Substantia nigra (tissue), 51 donors: ENCODE measurements at places on chromosomes 12 and 14.

DNA sequence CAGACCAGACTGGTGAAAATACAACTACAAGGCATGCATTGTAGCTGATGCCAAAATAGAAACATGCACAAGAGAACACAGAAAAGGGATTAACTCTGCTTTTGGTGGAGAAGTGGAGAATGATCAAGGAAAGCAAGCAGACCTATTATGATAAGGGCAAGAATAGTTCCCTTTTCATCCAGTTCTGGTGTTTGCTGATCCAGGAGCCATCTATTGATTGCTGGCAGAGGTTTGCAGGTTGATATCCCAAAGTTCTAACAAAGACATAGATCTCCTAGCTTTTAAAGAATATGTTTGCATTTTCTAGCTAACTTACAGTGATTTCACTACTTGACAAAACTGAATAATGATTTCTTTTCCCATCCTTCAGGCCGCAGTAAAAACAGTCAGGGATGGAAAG lies 166.2 kb upstream of the CDKN3 start:
- DNase-seq = no peak

DNA sequence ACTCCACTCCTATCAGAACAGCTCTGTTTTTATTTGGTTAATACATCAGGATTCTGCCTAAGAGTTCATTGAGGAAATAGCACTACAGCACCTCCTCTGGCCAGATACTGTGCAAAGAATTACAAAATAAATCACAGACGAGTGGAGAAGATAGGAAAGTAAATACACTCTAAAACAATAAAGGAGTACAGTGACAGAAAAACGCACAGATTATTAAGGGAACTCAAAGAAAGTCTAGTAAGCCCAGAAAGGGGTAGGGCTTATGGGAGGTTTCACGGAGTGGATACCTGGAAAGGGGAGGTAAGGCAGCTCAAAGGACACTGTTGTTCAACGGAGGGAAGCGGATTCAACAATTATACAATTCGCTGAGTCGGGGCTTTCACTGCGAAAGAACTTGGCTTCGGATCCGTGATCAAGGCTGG lies 5.5 kb downstream of the OR10AD1 start:
- no peak for DNase-seq

DNA sequence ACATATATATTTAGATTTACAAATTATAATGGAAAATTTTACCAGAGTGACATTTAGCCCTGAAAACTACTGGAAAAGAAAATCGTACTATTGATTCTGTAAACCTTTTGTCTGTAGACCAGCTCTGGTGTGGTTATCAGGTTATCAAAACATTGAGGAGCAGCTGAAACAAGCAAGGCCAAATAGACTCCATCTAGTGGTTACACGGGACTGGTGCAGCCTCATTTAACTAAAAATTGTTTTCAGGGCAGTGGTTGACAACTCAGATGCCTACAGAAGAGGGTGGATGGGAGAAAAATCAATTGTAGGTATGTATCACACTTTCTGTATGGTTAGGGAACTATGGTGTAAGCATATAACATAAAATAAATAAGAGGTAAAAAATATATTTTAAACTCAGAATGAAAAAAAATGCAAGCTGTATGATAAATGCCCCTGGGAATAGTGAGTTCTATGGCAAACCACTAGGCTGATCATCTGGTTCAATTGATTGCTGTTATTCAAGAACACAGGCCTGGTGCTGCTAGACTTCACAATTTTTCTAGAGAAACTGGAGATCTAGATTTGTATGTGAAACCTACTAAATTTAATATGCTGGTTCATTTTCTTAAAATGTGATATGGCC lies 51.2 kb downstream of the ACSS3 start:
- DNase-seq = no peak

DNA sequence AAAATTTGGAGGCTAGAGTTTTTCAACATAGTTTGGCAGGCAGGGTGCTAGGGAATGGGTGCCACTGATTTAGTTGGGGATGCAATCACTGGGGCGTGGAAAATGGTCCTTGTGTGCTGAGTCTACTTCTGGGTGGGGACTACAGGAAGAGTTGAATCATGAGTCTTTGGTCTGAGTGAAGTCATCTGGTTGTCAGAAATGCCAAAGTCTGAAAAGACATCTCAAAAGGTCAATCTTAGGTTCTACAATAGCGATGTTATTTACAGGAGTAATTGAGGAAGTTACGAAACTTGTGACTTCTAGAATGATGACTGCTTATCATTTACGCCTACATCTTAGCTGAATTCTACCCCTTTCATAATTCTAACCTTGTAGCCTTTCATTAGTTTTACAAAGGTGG lies 209.1 kb downstream of the NUBPL start:
- no peak for DNase-seq

- no peak for DNase-seq
Observed at GRCh38 chr14:106044949-106045596, 518.7 kb downstream of the TMEM121 start.

DNA sequence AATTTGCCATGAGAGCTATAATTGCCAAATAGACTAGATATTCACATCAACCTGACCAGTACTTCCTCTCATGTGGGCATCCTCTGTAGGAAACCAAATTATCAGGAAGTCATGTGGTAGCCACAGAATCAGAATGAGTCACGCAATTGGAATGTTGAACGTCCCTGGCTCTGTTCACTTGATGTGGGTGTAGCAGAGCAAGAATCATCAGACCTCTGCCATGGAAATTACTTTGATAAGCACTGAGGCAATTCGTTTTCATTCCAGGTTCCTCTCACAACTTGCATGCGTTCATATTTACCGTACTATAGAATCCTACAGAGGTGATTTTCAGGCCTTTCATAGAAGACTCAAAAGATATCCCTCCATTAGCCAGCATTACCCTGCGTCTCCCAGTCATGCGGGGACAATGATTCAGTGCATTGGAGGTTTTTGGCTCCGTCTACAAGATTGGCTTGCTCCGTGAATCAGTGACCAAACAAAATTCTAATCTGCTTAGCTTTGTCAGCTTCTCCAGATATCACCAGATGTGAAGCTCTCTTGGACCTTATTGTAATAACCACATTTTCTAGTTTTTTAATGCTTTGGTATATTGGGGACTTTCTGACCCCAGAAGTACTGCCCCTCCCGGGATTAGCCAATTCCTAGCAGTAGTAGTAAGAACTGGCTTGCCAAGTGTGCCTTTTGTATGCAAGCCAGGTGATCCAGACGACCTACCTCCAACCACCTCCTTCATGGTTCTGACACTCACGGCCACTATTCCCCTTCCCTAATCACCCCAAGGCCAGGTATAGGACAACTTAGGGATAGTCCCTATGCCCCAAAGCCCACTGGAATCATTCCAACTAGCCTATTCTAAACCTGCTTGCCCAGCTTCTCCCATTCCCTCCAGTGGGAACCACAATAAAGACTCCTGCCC lies 133.4 kb downstream of the KICS2 start:
- DNase-seq = no peak

GRCh38 chr14:65471038-65471878 lies 58.7 kb downstream of the FUT8 start:
- DNase-seq = no peak

- no peak for DNase-seq
Observed at GRCh38 chr12:28578833-28579252, 388.6 kb downstream of the CCDC91 start.

- no peak for DNase-seq
Observed at GRCh38 chr12:54984658-54985376, at the start of gene TESPA1. Gene TESPA1 (minus strand): TSS chr12:54984762. CDS start chr12:54974562, 10,200 bp downstream.

DNA sequence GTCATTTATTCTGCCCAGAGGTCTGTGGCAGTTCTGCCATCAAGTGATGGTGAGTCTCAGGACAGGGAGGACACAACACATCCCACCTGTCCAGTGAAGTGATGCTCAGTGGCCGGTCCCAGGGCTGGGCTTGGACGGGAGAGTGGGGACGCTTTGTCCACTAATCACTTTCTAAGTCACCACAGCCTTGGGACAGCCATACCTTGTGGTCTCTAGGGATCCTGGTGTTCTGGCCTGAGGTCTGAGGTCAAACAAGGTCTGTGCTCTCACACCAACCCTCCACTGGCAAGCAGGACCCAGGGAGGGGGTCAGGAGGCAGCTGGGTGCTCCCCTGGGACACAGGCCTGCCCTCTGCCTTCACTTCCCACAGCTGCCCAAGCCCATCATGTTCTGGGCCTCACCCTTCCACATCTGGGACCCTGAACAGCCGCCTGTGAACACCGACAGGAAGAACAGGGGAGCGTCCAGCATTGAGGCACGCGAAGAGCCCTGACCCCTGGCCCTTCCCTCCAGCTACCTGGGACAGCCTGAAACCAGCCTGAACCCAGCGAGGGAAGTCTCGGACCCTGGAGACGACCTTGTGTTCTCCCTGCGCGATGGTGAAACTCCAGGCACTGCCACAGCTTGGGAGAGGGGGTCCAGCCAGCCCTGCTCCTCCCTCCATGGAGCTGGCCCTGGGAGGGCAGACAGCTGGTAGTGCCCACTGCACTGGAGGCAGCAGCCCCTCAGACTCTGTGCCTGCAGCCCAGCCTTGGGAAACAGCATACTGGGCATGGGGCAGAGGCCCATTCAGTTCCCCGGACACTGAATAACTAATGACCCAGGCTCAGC lies 19.7 kb upstream of the GPR132 start:
- no peak for DNase-seq

DNA sequence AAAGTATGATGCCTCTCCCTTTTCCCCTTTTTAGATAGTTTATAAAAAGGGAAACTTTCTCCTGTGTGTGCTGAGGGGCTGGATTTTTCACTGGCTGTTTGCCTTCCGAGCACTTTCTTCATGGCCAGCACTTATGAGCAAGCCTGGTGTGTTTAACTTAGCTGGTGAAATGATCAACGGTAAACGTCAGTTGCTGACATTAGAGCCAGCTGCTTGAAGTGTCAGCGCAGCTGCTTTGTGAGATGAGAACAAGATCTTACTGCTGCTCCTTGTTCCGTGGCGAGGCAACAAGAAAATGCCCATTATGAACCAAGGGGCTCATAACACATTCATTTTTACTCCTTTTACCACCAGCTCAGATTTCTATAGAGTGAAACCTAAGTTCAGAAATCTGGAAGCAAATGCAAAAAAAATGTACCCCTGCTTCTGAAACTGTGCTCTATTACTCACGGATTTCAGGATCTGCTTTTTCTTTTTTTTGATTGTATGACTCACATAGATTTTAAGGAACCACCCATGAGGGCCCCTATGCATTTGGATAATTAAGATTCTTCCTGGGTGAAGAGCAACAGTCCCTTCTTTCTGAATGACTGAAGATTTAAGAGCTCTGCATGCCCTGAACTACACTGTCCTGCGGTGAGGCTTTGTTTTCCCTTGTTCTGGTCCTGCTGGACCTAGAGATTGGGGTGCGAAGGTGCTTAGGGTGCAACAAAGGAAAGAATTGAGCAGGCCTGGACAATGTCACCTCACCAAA lies 74.3 kb upstream of the CPM start:
- DNase-seq = no peak

GRCh38 chr12:123050331-123050831 lies 69.9 kb downstream of the ARL6IP4 start:
- DNase-seq = no peak

GRCh38 chr12:53380794-53381730 lies 1.1 kb downstream of the SP1 start:
- DNase-seq = no peak

DNA sequence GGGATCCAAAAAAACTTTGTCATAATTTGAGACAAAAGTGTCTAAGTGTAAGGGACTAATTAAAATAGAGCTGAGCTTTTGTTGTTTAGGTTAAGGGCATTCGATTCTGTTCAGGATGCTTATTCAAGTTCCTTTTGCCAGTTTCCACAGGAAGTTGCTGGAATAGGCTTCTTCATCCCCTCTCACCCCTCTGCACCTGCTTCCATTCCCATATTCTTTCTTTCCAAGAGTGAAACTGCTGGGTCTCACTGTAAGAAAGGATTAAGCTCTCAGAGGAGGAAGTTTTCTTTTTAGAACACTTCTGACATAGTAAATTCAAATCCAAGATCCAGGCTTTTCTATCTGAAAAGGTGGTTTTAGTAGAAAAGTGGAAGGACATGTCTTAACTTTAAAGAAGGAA lies 61.4 kb downstream of the POLR3B start:
- no peak for DNase-seq

- DNase-seq = no peak
Observed at GRCh38 chr12:120592121-120593049, 11.2 kb upstream of the POP5 start.

- DNase-seq = no peak
Observed at GRCh38 chr14:98204139-98204538, 1067.9 kb downstream of the BCL11B start.

DNA sequence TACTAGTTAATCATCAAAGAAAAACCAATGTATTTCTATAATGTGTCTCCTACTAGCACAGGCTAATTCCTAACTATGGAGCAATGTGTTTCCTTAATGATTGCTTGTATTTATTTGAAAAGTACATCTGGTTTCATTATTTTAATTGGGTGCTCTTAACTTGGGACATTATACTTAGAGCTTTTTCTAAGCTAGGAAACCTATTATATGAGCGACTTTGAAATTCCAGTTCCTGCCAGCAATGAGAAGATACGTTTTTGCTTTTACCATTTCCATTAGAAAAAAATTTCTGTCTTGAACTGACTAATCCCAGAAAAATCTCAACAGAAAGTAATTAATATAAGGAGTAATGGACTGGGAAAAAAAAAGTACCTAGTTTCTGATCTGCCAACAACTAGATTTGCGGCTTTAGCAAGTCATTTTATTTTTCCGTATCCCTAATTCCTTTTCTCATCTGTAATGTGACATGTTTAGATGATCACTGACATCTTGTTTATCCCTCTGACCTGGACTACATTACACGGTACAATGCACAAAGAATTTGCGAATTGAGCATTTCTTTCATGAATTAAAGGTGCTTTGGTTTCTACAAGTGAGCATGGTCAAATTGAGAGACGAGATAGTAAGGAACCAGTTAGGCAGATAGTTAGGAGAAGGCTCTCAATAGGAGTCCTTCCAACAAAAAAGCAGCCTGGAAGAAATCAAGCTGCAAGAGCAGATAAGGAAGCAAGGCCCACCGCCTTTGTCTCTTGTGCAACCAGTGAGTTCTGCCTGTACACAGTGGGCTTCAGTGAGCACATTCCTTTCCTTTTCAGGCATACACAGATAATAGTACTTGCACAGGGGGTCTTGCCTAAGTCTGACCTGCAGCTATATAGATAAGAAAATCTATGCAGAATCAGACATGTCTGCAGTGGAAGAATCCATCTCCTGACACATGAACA lies 1765.0 kb upstream of the FLRT2 start:
- no peak for DNase-seq

GRCh38 chr14:102924632-102925588 lies 2.4 kb downstream of the AMN start:
- no peak for DNase-seq

GRCh38 chr12:18683327-18684013 lies 54.3 kb downstream of the PLCZ1 start:
- DNase-seq = no peak

- no peak for DNase-seq
Observed at GRCh38 chr12:103838254-103838914, 2.6 kb downstream of the NT5DC3 start.

GRCh38 chr12:96828169-96828789 lies 78.8 kb upstream of the NEDD1 start:
- no peak for DNase-seq

GRCh38 chr12:120680165-120680738 lies 6.7 kb upstream of the MLEC start:
- no peak for DNase-seq

DNA sequence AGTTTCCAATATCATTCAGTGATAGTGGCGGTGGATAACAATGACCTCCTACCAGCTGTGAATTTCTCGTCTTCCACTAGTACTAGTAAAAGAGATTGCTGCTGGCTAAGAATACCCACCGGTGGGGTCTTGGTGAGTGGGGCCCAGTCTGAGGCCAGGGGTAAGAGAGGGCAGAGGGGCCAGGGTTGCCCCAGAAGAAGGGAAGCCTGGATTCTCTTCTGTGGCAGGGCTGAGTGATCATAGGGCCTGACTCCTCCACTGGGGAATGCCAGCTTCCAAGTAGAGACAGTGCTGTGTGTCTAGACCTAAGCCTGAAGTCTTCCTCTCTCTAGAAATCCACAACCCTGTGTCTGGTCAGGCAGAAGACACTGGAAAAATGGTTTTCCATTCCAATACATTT lies 5.8 kb upstream of the TMEM63C start:
- DNase-seq = no peak
